ENCODE measurements at places on chromosomes 16 and 17.

- peak; percentile 46 for DNase-seq
These were observed 12.1 kb downstream of the TTLL6 start for GRCh38 chr17:48804936-48805411.

GRCh38 chr17:46742565-46743270 lies 75.8 kb downstream of the WNT3 start:
- DNase-seq = no peak

DNA sequence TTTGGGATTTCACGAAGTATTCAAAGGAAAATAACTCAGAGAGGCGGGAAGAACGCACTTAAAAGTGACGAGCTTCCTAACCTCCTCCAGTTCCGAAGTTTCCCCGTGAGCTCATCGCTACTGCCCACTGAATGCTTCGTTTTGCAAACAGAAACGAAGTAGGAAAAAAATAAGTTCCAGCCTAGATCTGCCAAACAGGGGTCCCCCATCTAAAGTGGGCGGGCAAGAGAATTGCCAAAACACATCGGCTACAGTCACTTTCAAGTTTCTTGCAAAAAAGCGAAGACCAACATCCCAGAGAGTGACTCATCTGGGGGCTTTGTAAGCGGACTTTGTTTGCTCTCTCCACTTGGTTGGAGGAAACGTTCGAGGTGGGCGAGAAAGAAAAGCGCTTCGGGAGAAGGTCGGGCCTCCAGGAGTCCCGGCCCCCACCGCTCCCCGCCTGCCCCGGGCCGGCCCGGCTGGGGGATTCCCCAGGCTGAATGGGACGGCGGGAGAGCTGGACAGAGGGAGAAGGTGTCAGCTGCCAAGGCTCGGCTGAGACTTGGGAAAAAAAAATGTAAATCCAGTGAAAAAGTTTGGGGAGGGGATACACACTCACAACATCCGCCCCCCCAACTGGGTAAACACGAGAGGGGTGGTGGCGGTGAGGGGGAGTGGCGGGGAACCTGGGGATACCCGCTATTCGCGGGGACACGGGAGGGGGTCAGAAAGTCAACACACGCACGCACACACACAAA lies 1.0 kb downstream of the VEZF1 start:
- DNase-seq = no peak

DNA sequence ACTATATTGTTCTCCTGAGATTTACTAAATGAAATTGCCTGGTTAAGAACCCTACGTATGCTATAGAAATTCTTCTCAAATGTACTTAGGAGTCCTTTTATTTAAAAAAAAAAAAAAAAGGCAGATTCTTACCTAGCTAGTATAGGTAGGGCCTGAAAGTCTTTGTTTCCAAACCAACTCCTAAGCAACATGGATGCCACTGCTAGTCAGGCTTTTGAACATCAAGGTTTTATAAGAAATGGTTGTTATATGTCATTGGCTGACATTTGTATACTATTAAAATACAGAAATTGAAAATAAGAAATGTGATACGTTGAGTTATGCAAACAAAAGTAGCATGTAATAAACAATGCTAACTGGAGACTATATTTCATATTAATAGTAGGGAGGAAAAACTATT lies 1.2 kb downstream of the EVI2A start:
- DNase-seq = no peak

GRCh38 chr17:66643815-66644710 lies 190.9 kb upstream of the CACNG5 start:
- no peak for DNase-seq

DNA sequence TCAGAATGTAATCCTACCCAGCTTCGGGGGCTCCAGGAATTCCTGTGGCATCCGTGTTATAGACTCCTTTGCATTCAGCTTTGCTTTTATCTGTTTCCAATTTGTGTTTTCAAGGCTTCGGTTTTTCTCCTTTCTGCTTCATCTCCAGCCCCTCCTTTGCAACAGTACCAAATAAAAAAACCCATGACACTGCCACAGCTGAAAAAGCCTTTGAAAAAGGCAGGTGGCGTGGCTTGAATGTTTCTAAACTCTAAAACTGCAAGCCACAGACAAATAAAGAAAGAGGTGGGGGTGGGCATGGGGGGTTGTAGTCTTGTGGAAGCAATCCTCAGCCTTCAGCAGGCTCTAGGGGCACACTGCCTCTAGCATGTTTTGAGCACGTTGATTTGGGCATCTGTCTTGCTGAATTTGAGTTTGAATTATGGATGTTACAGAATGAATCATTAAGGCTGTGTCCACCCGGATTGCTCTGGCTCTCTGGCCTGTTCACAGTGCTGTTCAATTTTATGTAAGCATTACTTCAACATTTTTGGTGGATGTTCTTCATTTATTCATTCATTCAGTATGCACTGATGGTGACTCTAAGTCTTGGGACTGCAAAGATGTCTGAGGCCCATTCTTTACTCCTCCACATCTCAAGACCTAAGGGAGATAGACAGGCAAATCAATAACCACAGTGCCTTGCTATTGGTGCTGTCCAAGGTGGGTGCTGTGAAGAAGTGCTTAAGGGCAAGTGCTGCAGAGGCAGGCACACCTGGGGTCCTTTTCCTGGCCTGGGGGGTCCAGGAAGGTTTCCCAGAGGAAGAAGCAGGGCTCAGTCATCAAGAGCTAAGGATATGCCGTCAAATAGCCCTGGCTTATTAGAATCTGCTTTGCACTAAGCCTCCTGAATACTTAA lies 77.4 kb downstream of the CDH13 start:
- no peak for DNase-seq

- DNase-seq = no peak
These were observed 119.7 kb downstream of the KIF2B start for GRCh38 chr17:53942436-53942835.

DNA sequence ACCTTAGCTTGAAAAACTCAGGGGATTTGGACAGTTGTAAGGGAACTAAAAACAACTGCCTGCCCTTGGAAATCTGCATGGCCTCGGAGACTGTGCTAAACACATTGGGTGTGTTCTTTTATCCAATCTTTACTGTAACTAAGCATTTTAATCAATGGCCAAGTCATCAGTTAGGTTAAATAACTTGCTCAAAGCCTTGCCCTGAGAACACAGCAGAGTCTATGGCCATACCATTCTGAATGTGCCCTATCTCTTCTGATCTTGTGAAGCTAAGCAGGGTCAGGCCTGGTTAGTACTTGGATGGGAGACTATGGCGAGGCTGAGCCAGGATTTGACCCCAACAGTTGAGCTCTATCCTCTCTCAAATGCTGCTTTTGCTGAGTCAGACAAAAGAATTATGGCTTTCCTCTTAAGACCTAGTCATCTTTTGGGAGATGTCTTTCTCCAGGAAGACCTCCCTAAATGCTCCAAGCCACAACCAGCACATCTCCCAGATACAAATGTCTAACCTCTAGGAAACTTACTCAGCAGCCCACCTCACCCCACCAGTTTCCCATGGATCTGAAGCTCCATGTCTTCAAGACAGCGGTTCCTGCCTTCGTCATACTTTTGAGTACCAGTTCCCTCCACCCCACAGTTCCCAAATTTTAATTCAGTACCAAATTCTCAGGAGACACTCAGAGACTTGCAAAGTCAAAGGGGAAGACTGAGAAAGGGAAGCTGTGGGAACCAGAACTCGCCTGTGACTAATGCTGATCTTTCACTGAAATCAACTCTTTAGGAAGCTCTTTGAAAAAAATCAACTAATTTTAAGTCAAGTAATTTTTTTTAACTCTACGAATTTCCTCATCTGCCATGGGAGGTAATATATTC lies 336.1 kb downstream of the MAF start:
- no peak for DNase-seq

DNA sequence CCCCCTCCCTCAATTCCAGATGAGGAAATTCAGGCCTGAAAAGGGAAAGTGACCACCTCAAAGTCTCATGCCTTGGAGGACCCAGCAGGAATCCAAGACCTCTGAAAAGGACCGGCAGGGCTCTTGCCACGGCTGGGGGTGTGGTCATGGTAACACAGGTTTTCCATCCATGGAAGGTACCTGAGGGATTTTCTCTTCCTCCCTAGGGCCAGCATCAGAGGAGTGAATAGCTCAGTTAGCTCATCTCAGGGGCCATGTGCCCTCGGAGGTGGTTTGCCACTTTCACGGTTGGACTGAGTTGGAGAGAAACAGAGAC lies 1.3 kb downstream of the CIITA start:
- no peak for DNase-seq

DNA sequence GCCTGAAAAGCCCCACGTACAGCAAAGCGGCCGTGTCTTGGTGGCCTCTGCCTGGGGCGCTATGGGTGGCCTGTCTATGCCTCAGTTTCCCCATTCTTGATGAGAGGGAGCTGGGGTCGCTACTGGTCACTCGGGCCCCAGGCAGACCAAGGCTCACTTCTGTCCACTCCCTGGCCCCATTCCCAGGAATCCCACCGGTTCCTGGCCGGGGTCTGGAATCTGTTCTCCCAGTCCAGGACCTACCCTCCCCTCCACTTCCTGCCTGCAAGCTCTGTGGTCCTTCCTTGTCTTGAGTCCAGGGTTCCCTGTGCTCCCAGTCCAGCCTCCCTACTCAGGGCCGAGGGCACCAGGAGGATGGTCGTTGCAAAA lies 24.5 kb downstream of the METRNL start:
- no peak for DNase-seq

DNA sequence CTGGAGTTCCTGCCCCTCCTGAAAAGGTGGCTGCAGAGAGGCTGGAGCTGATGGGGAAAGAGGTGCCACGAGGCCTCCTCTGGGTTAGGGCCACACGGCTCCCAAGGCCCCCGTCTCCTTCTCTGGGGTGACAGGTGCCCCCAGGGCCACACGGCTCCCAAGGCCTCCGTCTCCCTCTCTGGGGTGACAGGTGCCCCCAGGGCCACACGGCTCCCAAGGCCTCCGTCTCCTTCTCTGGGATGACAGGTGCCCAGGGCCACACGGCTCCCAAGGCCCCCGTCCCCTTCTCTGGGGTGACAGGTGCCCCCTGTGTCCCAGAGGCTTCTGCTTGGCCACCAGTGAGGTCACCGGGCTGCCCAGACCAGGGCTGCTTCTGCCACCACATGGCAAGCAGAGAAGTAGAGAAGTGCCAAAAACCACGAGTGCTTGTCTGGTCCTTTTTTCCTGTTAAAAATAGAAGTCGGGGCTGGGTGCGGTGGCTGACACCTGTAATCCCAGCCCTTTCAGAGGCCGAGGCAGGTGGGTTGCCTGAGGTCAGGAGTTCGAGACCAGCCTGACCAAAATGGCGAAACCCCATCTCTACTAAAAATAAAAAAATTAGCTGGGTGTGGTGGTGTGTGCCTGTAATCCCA lies 4.1 kb downstream of the CAPN15 start:
- no peak for DNase-seq

DNA sequence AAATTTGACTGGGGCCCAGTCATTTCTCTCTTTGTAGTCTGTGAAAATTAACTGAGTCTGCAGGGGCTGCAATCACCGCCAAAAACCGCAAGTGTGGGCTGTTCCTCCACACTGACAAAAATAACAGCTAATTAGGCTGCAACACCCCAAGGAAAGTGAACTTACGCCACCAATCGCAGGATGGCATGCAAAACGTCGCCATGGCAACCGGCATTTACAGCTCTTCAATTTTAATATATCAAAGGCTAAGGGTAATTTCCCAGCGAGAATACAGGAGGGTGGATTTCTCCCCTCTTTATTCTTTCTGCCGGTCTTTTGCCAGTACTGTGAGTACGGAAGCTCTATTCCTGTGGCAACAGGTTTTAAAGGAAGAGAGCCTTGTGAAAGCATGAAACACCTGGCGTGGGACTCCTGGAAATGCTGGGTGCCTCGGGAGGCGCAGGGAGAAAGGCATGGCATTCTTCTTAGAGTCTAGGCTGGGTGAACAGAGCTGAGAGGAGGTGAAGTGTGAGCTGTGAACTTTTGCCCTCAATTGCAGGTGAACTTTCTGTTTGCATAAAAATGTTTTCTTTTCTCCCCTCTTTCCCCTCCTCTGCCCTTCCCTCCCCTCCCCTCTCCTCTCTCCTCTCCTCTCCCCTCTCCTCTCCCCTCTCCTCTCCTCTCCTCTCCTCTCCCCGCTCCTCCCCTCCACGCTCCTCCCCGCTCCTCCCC lies 399.7 kb downstream of the XYLT1 start:
- DNase-seq = peak; percentile 33

DNA sequence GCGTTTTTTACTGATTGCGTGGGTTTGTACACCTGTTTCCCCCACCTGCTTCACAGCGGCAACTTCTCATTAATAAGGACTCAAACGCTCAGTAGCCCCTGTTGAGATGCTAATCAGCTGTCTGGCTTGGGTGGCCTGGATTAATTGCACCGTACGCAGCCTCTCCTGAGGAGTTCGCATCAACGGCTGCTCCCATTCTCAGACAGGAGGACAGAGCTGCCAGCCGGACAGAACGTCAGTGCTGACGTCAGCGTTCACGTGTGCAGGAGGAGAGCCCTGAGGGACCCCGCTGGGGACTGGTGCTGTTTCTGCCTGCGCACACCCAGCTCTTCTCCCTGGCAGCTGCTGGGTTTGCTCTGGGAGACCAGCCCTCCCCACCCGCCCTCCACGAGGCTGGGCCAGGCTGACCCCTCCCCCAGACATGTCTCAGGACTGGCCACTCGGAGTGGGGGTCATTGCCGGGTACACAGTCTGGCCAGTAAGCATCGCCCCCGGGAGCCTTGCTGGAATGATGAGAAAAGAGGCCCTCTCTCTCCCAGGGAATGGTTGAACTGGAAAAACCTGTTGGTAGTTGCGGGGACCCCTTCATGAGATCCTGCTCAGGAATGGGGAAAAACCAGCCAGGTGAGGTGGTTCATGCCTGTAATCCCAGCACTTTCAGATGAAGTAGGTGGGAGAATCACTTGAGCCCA lies 5.7 kb upstream of the BANP start:
- DNase-seq = no peak

DNA sequence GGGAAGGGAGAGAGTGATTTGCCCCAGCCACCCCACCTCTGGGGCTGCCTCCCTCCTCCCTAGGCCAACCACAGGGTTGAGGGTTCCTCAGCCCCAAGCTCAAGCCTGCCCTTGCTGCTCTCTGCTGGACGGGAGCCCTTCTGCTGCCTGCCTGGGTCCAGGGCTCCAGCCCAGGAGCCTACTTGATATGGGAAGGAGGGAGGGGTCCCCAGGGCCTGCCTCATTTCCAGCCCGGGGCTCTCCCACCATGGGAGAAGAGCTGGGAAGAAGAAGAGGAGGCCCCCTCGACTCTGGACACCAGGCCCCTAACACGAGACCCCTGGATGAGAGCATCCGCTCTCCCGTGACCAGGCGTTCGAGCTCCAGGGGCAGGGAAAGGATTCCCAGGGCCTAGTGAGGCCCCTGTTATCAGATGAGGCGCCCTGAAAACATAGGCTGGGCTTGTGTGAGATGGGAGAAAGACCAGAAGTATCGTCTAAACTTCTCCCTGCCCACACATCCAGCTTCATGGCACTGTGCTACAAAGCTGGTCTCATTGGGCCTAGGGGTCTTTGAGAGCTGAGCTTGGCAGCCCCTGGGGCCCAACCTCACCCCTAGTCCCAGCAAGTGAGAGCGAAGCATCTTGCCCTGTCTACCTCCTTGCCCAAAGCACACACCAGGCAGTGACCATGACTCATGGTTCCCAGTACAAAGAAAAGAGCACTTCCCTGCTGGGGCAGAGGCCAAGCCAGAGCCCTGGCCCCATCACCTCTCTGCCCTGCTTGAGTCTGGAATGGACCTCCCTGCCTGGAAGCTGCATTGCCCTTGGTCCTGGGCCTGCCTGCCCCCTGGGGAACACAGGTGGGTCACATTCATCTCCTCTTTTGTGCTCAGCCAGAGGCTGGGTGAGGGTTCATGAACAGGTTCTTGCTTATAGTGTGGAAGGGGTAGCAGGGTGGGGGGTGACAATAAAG lies 987 bp downstream of the SLC16A5 start:
- no peak for DNase-seq
